ENCODE measurements at places on chromosomes 7 and 10.

- DNase-seq, result peak; percentile 5
Observed at GRCh38 chr7:12646139-12646538, 41.3 kb upstream of the ARL4A start.

DNA sequence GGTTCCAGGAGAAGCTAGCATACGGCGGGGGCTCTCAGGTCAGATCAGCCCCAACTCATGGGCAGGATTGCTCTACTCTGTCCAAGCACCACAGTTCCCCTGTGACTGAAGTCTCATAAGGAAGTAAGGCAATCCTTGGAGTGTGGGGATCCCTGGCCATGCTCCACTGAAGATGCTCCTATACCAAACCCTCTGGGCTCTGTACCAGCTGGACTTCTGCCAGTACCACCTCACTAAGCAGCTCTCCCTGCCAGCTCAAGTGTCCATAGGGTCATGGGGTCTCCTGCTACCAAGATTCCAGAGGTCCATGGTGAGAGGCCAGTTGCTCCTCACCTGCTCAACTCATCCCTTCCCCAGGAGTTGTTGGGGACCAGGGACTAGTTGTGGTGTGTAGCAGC is 355.7 kb upstream of the STEAP1 start:
- no peak for DNase-seq

DNA sequence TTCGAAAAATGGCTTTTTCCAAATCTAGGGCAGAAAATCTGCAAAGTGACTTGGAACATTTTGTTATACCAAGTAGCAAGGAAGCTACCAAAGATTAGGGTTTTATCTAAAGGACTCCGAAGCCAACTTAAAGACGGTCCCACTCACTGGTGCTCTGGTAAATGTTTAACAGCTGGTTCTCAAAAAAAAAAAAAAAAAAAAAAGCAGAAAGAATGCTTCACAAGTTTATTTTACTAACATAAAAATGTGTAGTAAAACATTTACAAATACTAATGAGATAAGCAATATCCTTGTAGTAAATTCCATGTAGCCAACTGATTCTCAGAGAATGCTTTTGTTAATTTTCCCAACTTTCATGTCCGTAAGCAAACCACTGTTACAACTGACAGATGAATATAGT is 38.4 kb downstream of the TAF3 start:
- DNase-seq, result no peak

DNA sequence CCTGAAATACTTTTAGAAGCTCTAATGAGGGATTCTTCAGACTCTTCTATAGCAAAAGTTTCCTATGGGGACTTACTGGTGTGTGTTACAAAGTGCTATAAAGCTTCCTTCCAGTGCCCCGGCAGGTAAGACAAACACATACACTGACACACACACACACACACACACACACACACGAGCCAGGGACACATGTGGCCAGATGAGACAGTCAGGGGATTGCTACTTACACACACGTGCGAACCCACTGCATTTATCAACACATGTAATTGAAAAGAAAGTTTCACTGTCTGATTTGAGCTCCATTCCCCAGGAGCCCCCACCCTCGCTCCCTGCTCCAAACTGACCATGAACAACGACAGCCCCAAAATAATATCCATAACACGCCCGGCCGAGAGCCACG is 119.8 kb downstream of the PRPF18 start:
- DNase-seq, result no peak

- no peak for DNase-seq
Observed at GRCh38 chr7:36078816-36079360, 74.2 kb upstream of the EEPD1 start.
